ENCODE measurements at places on chromosomes 7 and 10.

DNA sequence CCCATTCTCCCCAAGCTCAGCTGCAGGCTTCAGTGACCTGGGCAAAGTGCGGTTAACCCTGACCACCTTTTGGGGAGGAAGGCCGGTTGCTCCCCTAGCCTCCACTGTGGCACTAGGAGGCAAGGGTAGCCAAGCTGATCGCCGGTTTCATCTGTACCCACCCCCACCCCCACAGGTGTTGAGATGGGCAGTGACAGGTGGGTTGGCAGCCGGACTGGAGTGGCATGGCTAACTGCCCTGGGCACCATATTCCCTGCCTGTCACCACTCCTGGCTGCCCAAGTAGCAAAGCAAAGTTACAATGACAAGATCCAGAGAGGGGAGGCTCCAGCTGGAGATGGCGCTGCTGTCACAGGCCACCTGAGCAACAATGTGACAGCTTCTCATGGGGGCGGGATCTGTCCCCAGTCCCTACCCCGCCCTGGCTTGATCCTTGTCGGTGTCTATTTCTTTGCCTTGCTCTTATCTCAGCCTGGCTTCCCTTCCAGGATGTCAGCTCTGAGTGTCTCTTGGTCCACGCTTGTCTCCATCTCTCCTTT is 27.0 kb upstream of the BMS1 start:
- DNase-seq, result no peak

GRCh38 chr7:2894118-2894940 is 50.2 kb upstream of the GNA12 start:
- peak; percentile 82 for DNase-seq

GRCh38 chr7:41809940-41810576 is 107.2 kb upstream of the INHBA start:
- DNase-seq, result no peak

- DNase-seq, result no peak
Observed at GRCh38 chr7:151411551-151411950, 1.7 kb upstream of the WDR86 start.

DNA sequence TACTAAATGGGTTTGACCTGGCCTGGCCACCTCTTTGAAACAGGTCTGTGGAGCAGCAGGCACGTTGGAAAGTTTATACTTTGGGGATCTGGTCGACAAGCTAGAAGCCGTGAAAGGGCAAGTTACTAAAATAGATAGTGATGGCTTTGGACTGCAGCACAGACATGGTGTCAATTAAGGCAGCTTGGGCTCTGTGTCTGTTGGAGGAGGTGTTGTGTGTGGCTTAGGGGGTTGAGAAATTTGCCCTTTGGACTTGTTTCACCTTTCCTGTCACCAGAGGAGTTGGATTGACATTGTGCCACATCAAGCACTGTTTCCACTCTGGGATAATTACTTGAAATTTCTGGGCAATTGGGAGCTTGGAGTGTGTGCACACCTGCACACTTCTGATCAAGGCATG is 251.8 kb upstream of the MKI67 start:
- no peak for DNase-seq

GRCh38 chr7:64313740-64314491 is at the start of gene ZNF736:
Gene ZNF736, plus strand, starts transcription at chr7:64313961. Its CDS starts 190 bp downstream, at chr7:64314151.
- DNase-seq, result peak; percentile 89

DNA sequence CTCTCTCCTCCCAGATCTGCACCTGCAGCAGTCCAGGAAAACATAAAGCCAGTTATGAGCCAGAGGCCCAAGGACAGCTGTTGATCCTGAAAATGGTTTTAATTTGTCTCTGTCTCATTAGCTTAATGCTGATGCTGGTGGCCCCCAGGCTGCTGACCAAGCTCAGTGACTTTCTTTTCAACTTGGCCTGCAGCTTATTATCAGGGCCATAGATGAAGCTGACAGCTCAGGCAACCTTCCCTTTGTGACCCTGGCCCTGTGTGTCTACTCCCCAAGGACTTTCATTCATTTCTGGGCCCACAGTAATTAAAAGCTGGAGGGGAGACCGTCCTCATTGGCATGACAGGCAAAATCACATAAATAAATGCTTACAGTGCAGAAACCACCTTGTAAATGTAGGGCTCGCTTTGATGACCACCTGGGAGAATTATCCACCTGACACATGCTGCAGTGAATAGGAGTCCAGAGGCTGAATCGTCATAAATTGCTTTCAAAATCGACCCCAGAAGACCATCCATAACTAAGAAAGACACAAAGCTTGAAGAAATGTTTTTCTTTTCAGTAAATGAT is 138.5 kb downstream of the NPY start:
- DNase-seq, result no peak

DNA sequence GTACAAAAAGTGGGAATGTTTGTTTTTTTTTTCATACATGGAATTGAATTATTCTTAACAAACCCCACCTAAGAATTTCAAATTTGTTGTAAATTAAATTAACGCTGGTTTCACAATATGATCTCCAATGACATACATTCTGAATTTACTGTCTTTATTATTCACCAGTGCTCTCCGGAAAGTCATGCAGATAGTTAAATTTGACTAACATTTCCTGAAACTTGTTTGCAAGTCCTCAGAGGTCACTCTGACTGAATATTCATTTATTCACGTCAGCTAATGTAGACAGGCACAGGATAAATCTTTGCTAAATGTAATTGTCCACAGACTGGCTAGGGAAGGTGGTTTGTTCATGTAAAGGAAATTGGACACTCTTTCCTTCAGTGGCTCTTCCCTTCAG is 730.4 kb downstream of the PHTF2 start:
- DNase-seq, result no peak

DNA sequence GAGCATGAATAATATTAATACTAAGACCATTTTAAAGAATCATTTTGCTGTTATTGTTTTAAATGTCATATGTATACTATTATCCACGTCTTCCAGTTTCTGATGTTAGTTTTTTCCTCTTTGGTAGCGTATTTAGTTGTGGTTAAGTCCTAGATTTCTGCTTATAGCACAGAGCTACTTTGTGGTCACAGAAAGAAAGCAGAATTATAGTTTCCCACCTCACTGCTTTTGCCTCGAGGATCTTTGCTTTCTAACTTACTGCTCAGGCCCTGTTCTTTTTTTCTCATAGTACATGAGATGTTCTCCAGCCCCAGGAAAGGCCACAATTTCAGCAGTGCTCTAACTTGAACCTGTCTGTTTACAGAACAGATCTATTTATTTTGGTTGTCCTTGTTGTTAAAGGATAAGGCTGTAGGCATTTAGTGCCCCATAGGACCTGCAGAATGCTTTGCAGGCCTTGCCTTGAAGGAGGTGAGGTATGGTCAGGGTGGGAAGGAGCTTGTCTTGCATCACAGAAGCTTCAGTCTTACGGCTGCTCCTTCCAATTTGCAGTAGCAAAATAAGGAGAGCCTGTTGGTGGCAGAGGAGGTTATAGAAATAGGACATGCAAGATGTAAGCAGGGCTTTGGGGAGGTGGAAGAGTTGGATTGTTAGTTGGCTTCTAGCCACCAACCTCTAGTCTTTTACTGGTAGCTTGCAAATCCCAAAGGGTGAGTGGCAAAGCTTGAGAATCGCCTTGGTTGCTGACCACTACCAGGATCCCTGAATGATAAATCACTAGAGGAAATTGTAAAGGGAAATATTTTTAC is 129.1 kb downstream of the LRRC4 start:
- DNase-seq, result no peak

DNA sequence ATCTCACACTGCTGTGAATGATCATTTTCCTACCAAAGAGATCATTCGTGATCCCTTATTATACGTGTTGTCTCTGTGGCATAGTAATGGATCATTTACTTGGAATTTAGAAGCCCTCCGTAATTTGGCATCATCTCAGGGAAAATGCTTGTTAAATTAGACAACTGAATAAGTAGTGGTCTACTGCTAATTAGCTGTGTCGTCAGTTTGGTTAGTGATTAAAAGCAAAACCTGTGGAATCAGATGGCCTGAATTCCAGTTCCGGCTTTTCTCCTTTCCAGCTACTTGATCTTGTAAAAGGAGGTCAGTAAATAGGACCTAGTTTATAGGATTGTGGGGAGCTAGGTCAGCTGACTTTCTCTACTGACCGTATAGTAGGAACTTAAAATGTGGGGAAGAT is 65.6 kb downstream of the RBM33 start:
- no peak for DNase-seq

- no peak for DNase-seq
Observed at GRCh38 chr7:120735791-120736190, 122.2 kb downstream of the TSPAN12 start.

- DNase-seq, result peak; percentile 58
Observed at GRCh38 chr10:77926566-77927401, at the start of gene DLG5. Gene DLG5, minus strand, starts transcription at chr10:77926755. Its CDS starts 235 bp downstream, at chr10:77926520.

DNA sequence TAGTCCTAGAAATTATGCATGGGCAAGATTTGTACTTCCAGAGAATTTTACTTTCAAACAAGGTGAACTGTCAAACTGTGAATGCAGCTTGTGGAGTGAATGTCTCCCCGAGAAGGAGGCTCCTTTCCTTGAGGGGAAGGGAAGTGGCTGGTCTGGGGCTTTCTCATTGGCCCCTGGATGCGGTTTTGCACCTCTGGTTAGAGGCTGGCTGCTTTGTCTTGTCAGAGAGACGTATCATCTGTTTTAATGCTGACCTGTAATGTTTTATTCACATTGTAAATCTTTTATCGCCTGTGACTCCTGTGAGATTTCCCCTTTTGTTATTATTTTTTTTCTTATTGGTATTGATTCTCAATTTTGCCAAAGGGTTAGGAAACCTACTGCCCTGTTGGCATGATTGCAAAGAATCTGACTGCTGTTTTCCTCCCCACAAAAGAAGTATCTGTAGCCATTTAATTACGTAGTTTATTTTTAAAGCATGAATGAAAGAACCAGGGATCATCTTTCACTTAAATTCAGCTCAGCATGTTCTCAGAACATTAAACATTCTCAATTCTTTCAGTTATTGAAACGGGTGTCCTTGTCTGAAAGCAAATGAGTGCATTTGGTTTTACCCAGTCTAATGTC is 238.3 kb upstream of the NFE2L3 start:
- DNase-seq, result no peak

- no peak for DNase-seq
Observed at GRCh38 chr7:56256108-56256507, 139.9 kb upstream of the NUPR2 start.

GRCh38 chr10:99656199-99657064 is 2.9 kb upstream of the ENTPD7 start:
- DNase-seq, result no peak

DNA sequence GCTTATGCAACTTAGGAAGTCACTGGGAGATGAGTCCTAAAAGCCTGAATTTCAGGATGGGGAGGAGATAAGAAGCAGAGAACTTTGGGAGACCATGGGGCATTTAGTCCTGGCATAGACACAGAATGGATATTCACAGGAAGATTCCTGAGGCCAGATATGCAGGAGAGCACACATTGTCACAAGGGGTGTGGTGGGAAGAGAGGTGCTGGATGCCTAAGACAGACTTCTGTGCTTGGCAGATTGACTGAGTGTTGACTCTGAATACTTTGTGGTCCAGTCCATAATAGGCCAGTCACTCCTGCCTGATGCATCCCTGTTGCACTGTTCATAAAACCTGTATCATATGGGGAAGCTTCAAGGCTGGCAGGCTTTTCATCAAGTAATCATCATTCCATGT is 18.5 kb downstream of the SRI start:
- no peak for DNase-seq

DNA sequence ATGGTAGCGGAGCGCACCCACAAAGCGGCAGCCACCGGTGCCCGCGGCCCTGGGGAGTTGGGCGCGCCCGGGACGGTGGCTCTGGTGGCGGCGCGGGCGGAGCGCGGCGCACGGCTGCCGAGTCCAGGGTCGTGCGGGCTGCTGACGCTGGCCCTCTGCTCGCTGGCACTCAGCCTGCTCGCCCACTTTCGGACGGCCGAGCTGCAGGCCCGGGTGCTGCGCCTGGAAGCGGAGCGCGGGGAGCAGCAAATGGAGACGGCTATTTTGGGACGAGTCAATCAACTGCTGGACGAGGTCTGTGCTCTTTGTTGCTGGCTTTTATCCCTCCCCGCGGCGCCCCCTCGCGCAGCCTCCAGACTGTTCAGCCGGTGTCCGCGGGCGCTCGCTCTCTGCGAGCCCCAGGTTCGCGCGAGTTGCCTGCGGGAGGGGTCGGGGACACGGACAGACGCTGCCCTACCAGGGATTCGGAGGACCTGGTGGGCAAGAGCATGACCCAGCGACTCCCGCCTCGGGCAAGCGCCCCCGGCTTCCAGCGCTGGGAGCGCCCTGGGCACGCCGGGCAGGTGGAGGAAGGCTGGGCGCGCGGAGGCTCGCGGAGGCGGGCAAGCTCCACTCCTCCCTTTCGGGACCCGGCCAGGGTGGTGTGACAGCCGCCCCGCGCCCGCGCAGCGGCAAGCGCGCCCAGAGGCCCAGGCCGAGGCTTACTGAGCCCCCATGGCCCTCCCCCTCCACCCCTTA is 887 bp downstream of the COL13A1 start:
- DNase-seq, result peak; percentile 24

- DNase-seq, result no peak
Observed at GRCh38 chr7:52540041-52540440, 495.4 kb upstream of the POM121L12 start.

DNA sequence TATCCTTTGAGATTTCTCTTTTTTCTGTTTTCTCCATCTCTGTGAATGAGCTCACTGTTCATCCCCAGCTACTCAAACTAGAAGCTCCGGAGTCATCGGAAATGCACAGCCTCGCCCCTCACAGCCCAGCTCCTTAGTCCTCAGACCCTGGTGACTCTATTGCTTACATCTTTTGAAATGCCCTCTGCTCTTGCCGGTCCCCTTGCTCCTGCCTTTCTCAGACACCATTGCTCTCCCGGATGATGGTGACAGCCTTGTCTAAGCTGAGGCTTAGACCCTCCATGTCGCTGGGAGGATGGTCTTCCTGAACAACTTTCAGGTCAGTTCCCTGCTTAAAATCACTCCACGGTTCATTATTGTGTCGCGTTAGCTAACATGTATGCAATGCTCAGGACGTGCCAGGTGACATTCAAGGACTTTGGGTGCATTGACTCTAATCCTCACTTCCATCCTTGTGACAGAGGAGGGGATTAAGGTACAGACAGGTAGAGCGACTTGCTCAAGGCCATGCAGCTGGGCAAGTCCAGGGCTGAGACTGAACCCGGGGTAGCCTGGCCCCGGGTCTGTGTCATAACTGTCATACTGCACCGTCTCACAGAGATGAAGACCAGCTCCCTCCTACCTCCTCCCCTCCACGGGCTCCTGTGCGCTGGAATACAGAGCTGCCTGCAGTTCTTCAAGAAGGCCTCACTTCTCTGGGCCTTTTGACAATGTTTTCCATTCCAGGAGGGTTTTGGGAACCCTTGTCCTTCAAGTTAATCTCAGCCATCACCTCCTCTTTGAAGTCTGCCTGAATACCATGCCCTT is 4.3 kb upstream of the UCMA start:
- no peak for DNase-seq

GRCh38 chr7:51067258-51067657 is 249.4 kb downstream of the COBL start:
- no peak for DNase-seq

DNA sequence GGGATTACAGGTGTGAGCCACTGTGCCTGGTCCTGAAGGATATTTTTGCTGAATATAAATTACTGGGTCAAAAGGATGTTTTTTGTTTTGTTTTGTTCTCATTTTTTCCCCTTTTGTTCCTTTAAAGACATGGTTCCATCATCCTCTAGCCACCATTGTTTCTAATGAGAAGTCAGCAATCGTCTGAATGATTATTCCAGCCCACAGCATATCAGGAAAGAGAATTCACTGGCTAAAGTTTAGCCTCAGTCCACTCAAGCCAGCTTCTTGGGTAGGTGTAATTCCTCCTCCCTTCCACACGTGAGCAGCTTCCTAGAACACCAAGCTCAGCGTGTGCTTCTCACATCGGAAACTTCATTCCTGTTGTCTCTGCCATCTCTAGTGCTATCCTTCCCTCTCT is 112.8 kb upstream of the INSIG1 start:
- DNase-seq, result no peak

GRCh38 chr7:122013065-122013464 is 131.0 kb downstream of the AASS start:
- peak; percentile 5 for DNase-seq
